ENCODE measurements at places on chromosomes 6 and 20. TPM values are rescaled to one million over a fixed set of nuclear protein-coding genes. Genes with fewer than 3 reads are reported as not detected.
A peak's percentile ranks its signal among the peaks of the same experiment; 100 is the strongest.

GRCh38 chr20:48070991-48071652 lies 285.8 kb upstream of the SULF2 start:
- no peak for DNase-seq
- H3K4me1 ChIP-seq: no peaks in the 10 kb centered on the region
- no peak overlapping the region for H3K4me3 ChIP-seq
- peaks cover 16% of the 10 kb centered on the region for H3K27me3 ChIP-seq
- H3K36me3 ChIP-seq: no peaks in the 10 kb centered on the region

- DNase-seq: peak; percentile 35
- peaks cover 29% of the 10 kb centered on the region for H3K4me1 ChIP-seq
- H3K36me3 ChIP-seq: no peaks in the 10 kb centered on the region
- H3K4me3 ChIP-seq: no peak overlapping the region
- H3K27me3 ChIP-seq: peaks cover 33% of the 10 kb centered on the region
- no peak overlapping the region for H3K27ac ChIP-seq
These were observed 169.5 kb downstream of the VEGFA start for GRCh38 chr6:43939281-43940070.

GRCh38 chr6:137659871-137660270 lies 165.7 kb upstream of the OLIG3 start:
- H3K4me1 ChIP-seq: peaks cover 23% of the 10 kb centered on the region
- H3K27me3 ChIP-seq: no peaks in the 10 kb centered on the region
- H3K27ac ChIP-seq: no peak overlapping the region
- no peak for DNase-seq
- H3K4me3 ChIP-seq: no peak overlapping the region

- peaks cover 10% of the 10 kb centered on the region for H3K4me1 ChIP-seq
- DNase-seq: no peak
- H3K4me3 ChIP-seq: no peak overlapping the region
- peaks cover 20% of the 10 kb centered on the region for H3K36me3 ChIP-seq
- no peaks in the 10 kb centered on the region for H3K27me3 ChIP-seq
These were observed 38.6 kb downstream of the SLC2A4RG start for GRCh38 chr20:63778034-63778752.

DNA sequence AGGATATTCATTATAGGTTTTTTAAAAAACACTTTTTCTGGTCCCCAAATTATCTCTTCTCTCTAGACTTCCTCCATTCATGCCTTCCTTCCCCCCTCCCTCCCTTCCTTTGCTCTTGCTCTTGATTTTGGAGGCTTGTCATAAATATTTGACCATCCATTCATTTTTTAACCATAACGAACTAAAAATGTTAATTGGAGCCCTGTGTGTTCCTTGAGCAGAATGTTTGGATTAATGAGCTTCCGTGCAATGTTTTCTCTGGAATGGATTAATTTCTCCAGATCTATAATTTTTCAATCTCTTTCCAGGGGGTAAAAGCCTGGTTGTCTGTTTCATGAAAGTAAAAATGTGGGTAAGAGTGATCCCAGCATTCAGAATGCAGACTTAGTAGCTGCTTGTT lies 155.5 kb downstream of the ESR1 start:
- no peak overlapping the region for H3K4me3 ChIP-seq
- DNase-seq: no peak
- no peak overlapping the region for H3K27ac ChIP-seq
- peaks cover 5% of the 10 kb centered on the region for H3K27me3 ChIP-seq
- no peaks in the 10 kb centered on the region for H3K36me3 ChIP-seq
- H3K4me1 ChIP-seq: no peaks in the 10 kb centered on the region

GRCh38 chr6:166474721-166475565 lies 92.2 kb upstream of the MPC1 start:
- H3K4me1 ChIP-seq: peaks cover 2% of the 10 kb centered on the region
- peaks cover 2% of the 10 kb centered on the region for H3K27me3 ChIP-seq
- no peak overlapping the region for H3K27ac ChIP-seq
- no peak overlapping the region for H3K4me3 ChIP-seq
- DNase-seq: no peak

GRCh38 chr6:82740072-82740471 lies 325.6 kb downstream of the UBE3D start:
- no peaks in the 10 kb centered on the region for H3K36me3 ChIP-seq
- H3K4me1 ChIP-seq: peaks cover 8% of the 10 kb centered on the region
- H3K4me3 ChIP-seq: no peak overlapping the region
- H3K27ac ChIP-seq: no peak overlapping the region
- no peak for DNase-seq

DNA sequence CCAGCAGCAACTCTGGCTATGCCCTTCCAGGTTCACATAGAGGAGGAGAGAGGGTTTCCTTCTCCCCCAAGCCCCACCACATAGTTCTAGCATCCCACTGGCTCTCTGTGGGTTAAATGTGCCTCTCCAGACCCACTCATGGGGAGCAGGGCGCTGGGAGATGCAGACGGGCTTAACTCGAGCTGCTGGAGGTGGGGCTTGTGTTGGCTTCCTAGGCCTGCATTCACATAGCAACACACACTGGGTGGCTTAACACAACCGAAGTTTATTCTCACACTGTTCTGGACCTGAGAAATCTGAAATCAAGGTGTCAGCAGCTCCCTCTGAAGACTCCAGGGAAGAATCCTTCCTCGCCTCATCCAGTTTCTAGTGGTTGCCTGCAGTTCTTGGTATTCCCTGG lies 33.6 kb downstream of the SLC2A10 start:
- no peak for DNase-seq
- H3K36me3 ChIP-seq: no peaks in the 10 kb centered on the region
- no peak overlapping the region for H3K4me3 ChIP-seq
- H3K27ac ChIP-seq: no peak overlapping the region
- H3K27me3 ChIP-seq: no peaks in the 10 kb centered on the region

GRCh38 chr20:48224533-48225050 lies 439.3 kb upstream of the SULF2 start:
- H3K27me3 ChIP-seq: no peaks in the 10 kb centered on the region
- H3K4me3 ChIP-seq: no peak overlapping the region
- no peak for DNase-seq

Gene PFDN4
- 26.8 TPM for total RNA-seq

Gene C6orf132
- 22.4 TPM for total RNA-seq

Gene SMIM26
- total RNA-seq: 65.3 TPM

Gene BTN1A1
- 0.11 TPM for total RNA-seq

Gene ZNF337
- total RNA-seq: 23.9 TPM

Gene APCDD1L
- not detected for total RNA-seq

Gene ZSCAN31
- 5.8 TPM for total RNA-seq

Gene TRIM40
- not detected for total RNA-seq

Gene FAM83D
- 11.5 TPM for total RNA-seq

Gene SLC17A4
- total RNA-seq: 0.16 TPM

Gene OPN5
- total RNA-seq: not detected

Gene PRR18
- total RNA-seq: 0.31 TPM
